Renal cortex interstitium (tissue), 15 donors: ENCODE measurements at places on chromosomes 6 and 20. TPM values are rescaled to one million over a fixed set of nuclear protein-coding genes. Genes with fewer than 3 reads are reported as not detected.

GRCh38 chr6:116030770-116031169 is 29.9 kb downstream of the FRK start:
- DNase-seq = no peak

GRCh38 chr6:104357928-104358327 is 501.8 kb downstream of the HACE1 start:
- DNase-seq = no peak

The IDH3B gene
- 132 TPM for polyA plus RNA-seq

DNA sequence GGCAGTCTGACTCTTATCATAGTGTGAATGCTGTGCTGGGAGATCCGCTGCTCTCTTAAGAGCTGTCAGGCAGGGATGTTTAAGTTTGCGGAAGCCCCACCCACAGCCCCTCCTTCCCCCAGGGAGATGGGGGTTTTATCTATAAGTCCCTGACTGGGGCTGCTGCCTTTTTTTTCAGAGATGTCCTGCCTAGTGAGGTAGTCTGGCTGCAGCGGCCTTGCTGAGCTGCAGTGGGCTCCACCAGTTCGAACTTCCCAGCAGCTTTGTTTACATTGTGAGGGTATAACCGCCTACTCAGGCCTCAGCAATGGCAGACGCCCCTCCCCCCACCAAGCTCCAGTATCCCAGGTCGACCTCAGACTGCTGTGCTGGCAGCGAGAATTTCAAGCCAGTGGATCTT is 75.7 kb upstream of the UST start:
- DNase-seq = no peak

DNA sequence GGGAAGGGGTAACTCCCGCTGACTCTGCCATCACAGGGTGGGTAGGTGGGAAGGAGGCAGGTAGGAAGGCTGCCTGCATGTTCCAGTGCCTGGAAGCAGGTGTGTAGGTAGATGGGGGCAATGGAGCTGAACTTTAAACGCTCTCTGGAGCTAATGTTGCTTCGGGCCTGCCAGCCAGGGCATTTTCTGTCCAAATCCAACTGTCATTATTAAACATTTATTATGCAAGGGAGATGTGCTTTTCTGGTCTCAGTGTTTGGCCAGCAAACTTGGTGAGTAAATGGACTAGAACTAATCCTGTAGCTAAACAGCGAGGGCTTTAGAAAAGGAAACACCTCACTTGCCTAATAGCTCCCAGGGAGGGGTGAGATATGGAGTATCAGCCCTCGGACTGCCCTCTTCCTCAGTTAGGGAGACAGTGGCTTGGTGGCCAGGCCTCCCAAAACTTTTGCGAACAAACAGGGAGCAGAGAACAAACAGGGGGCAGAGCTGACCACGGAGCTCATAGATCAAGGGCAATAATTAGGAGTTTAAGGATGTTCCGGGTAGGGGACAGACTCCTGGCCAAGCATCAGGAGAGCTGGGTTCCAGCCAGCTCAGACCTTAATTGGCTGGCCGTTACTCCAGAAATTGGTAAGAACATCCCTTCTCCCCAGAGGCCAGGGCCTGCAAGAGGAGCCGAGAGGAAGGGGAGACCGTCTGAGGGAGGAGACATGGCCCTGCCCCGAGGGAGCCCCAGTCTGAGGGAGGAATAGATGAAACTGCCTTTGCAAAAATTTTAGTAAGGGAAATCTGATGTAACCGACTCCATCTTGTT is 131.1 kb downstream of the VEGFA start:
- DNase-seq = no peak

The MRAP2 gene
- 4.2 TPM for polyA plus RNA-seq

- no peak for DNase-seq
Observed at GRCh38 chr6:12228447-12229146, 61.6 kb upstream of the EDN1 start.

GRCh38 chr20:56875052-56875659 is 246.1 kb downstream of the TFAP2C start:
- no peak for DNase-seq

- DNase-seq = peak; percentile 93
Observed at GRCh38 chr6:93419304-93420162, at the start of gene EPHA7. EPHA7 (minus strand) TSS chr6:93419559; CDS start chr6:93419341, 218 bp downstream.

The CCN5 gene
- polyA plus RNA-seq = 0.26 TPM

The CTAGE9 gene
- polyA plus RNA-seq = not detected

The PPP2R5D gene
- 66.3 TPM for polyA plus RNA-seq

DNA sequence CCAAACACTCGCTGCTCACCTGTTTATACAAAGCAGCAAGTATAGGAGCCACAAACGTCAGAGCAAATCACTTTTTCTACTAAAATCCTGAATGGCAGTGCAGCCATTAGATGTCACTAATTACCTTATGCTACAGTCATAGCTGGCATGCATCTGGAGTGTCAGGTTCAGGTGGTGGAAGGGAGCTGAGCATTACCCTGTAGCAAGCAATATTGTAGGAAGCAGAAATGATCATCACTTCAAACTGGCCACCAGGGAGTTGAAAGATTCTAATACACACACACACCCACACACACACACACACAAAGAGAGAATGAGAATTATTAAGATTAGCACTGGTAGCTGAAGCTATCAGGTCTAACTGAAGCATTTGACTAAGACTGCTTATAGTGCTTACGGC is 75.8 kb downstream of the EFHC1 start:
- no peak for DNase-seq

DNA sequence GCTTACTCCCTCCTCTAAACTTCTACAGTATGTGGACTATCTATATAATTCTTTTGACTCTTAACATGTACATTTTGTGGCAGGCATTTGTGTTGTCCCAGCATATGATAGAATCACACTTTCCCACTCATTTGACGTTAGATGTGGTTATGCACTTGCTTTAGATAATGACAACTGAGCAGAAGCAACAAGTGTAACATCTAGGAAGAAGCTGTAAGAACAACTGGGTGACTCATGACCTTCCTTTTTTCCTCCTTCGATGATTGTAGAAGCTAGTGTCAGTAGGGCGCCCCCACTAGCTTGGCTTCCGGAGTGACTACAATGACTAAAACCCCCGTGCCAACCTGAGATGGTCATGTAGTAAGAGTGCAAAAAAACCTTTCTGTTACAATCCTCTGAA is 74.6 kb upstream of the CEP85L start:
- no peak for DNase-seq

GRCh38 chr20:24977797-24978196 is 14.8 kb downstream of the APMAP start:
- no peak for DNase-seq
